Endodermal cell (in vitro differentiated cells): ENCODE measurements at places on chromosomes 4 and X.
A peak's percentile ranks its signal among the peaks of the same experiment; 100 is the strongest.

GRCh38 chr4:185304541-185304940 lies 91.2 kb downstream of the LRP2BP start:
- DNase-seq, result no peak
- peaks cover 13% of the 10 kb centered on the region for H3K4me1 ChIP-seq
- H3K36me3 ChIP-seq, result peaks cover 14% of the 10 kb centered on the region
- H3K27me3 ChIP-seq, result no peaks in the 10 kb centered on the region
- no peak overlapping the region for H3K27ac ChIP-seq

DNA sequence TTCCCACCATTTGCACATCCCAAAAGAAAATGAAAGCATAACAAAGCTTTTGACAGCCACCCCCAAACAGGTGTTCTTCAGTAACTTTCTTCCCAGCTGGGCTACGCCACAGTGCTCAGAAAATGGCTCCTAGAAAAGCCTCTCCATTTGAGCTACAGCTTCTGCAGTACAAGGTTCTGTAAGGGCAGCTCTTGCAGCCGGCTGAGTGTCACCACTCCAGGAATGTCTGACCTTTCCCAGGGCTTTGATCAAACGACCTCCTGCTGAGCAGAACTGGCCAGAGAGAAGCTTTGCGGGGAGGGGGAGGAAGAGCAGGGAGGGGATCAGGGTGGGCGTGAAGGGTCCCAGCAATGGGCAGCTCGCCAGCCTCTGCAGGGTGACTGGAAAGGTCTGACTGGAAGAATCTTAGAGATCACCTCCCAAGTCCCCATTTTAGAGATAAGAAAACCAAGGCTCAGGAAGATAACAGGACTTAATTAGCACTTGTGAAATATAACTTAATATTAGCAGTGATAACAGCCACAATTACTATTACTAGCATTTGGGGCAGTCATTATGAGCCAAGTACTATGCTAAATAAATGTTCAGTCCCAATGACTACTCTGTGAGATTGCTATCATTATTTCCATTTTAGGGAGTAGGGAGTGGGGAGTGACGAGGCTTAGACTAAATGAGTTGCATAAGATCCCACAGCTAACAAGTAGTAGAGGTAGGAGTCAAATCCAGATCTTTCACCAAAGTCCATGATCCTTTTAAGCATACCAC lies 51.1 kb downstream of the LEF1 start:
- no peaks in the 10 kb centered on the region for H3K36me3 ChIP-seq
- H3K27ac ChIP-seq, result no peak overlapping the region
- peak; percentile 93 for DNase-seq

GRCh38 chr4:141133146-141133998 lies at the start of gene RNF150:
Gene RNF150 (minus strand): TSS chr4:141133469.
- H3K4me3 ChIP-seq, result peak within 1 kb of the TSS; percentile 88
- H3K27ac ChIP-seq, result peak within 1 kb of the TSS; percentile 16
- peaks cover 7% of the 10 kb centered on the region for H3K4me1 ChIP-seq
- no peaks in the 10 kb centered on the region for H3K36me3 ChIP-seq
- peaks cover 40% of the 10 kb centered on the region for H3K27me3 ChIP-seq

GRCh38 chr4:35538807-35539206 lies 705.5 kb downstream of the ARAP2 start:
- DNase-seq, result no peak
- no peaks in the 10 kb centered on the region for H3K4me1 ChIP-seq
- no peak overlapping the region for H3K4me3 ChIP-seq
- no peaks in the 10 kb centered on the region for H3K27me3 ChIP-seq
- no peak overlapping the region for H3K27ac ChIP-seq

DNA sequence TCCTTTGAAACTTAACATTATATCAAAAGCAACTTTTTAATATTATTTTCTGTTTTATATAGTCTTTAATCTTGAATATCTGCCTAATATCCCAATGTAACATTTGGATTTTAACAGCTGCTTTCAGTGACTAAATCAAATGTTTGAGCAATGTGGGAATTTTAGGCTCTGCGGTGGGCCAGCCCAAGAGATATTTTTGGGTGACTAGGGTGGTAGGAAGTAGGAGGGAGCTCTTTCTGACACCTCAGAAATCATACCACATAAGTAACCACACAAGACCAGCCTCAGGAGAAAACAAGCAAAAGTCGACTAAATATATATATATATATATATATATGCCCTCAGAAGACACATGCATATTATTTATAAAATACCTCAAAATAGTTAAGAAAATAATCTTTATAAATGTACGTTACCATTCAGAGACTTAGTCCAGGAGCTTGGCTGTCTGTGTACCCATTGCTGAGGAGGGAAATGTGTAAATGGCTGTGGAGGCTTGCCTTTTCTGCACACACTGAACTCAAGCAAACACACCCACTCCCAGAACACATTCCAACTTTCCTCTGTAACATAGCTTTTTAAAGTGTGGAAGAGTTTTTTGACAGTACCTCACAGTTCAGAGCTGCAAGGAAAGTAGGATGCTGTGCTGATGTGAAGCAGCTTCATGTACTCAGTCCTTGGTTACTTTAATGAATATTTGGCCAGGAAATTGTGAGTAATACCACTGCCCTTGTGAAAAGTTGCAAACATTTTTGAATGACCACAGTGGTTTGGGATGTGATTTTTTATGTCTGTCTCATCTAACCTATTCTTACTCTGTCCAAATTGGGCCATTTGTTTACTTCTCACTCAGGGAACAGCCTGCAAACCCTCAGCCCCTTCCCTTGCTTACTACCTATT lies at the start of gene RTL3:
RTL3 (minus strand) TSS at position 484 of the 900 bp plus-strand sequence. CDS start 908 bp downstream, outside the sequence.
- no peak within 1 kb of the TSS for H3K27ac ChIP-seq
- no peaks in the 10 kb centered on the region for H3K27me3 ChIP-seq
- H3K36me3 ChIP-seq, result no peaks in the 10 kb centered on the region
- H3K4me1 ChIP-seq, result no peaks in the 10 kb centered on the region
- DNase-seq, result no peak
- no peak within 1 kb of the TSS for H3K4me3 ChIP-seq

DNA sequence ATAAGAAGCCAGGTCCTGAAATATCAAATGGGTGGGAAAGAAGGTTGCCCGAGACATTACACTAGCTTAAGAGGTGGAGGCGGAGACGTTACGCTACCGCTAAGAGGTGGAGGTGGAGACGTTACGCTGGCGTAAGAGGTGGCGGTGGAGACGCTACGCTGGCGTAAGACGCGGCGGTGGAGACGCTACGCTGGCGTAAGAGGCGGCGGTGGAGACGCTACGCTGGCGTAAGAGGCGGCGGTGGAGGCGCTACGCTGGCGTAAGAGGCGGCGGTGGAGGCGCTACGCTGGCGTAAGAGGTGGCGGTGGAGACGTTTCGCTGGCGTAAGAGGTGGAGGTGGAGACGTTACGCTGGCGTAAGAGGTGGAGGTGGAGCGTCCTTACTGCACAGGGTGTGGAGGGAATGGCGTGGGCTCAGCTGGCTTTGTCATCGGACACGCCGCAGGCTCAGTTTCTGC lies 12.8 kb downstream of the CYP4V2 start:
- H3K27ac ChIP-seq, result no peak overlapping the region
- no peaks in the 10 kb centered on the region for H3K4me1 ChIP-seq
- H3K36me3 ChIP-seq, result no peaks in the 10 kb centered on the region
- H3K27me3 ChIP-seq, result no peaks in the 10 kb centered on the region
- DNase-seq, result no peak

- peaks cover 3% of the 10 kb centered on the region for H3K4me1 ChIP-seq
- no peaks in the 10 kb centered on the region for H3K27me3 ChIP-seq
- DNase-seq, result no peak
Observed at GRCh38 chr4:169665046-169665737, 44.8 kb downstream of the CLCN3 start.

GRCh38 chrX:53115550-53115874 lies 21.6 kb downstream of the KANTR start:
- DNase-seq, result no peak
- no peaks in the 10 kb centered on the region for H3K4me1 ChIP-seq
- no peak overlapping the region for H3K27ac ChIP-seq
- H3K27me3 ChIP-seq, result no peaks in the 10 kb centered on the region
- no peak overlapping the region for H3K4me3 ChIP-seq

- H3K4me3 ChIP-seq, result no peak overlapping the region
- DNase-seq, result no peak
- H3K27ac ChIP-seq, result no peak overlapping the region
- no peaks in the 10 kb centered on the region for H3K36me3 ChIP-seq
- H3K27me3 ChIP-seq, result no peaks in the 10 kb centered on the region
Observed at GRCh38 chrX:30275498-30275897, 28.6 kb downstream of the MAGEB1 start.

DNA sequence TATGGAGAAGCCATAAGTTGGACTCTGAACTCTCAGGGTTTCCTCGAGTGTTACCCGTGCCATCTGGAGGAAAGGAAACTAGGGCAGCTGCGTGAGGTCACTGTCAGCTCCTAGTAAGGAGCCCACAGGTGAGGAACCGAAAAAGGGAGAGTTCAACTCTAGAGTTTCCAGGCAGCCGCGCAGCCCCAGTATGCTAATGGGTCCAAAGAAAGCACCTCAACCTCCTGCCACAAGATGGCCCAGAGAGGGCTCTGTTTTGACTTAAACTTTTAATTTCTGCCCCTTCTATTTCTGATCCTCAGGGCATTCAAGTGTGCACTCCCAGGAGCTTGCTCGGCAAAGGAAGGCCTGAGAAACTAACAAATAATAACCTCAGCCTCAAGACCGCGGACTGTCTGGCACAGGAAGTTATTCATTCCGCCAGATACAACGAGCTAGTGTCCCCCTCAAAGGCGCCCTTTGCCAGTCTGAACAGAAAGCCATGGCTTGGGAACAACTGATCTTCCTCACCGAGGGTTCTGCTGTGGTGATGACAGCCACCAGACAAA lies 13.9 kb downstream of the SCARB2 start:
- no peak overlapping the region for H3K27ac ChIP-seq
- no peaks in the 10 kb centered on the region for H3K4me1 ChIP-seq
- no peak overlapping the region for H3K4me3 ChIP-seq

DNA sequence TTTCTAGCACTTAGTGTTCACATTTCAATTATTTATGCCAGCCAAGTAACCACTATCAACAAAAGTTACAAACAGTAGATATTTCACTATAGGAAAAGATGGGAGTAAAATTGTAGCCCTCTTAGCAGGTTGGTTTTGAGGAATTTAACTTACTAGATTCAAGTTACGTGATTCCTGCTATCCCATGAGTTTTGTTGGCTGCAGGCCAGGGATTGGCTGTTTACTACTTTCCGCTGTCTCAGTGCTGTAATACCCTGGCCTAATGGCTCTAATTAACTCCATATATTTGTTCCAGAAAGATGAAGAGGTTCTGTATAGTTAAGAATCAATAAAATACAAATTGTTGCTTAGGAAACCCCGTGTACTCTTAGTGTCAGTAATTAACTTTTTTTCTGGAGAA lies 55.5 kb upstream of the MAGED1 start:
- DNase-seq, result no peak
- no peak overlapping the region for H3K27ac ChIP-seq
- no peak overlapping the region for H3K4me3 ChIP-seq
- H3K36me3 ChIP-seq, result no peaks in the 10 kb centered on the region

DNA sequence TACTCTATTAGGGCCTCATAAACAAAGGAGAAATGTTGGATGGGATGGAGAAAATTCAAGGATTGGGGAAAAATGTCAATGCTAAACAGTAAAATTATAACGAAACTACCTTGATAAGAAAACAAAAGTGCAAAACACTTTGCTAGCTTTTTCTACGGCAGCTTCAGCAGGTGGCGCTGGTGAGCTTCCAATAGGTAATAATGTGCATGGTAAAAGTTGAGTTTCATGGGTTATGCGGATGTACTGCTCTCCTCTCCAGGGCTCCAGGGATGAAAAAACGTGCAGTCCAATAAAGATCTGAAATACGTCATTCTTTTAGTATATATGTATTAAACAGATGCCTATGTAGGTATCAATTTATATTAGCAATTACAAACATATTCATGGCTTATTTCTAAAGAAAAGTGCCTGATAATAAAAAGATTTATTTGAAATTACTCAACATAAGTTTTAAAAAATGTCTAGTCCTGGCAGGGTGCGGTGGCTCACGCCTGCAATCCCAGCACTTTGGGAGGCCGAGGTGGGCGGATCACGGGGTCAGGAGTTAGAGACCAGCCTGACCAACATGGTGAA lies 239.6 kb downstream of the GRXCR1 start:
- H3K27me3 ChIP-seq, result no peaks in the 10 kb centered on the region
- no peak overlapping the region for H3K27ac ChIP-seq
- no peak overlapping the region for H3K4me3 ChIP-seq
- H3K4me1 ChIP-seq, result no peaks in the 10 kb centered on the region
- peak; percentile 86 for DNase-seq
- H3K36me3 ChIP-seq, result no peaks in the 10 kb centered on the region

GRCh38 chr4:113513382-113513781 lies 248.2 kb downstream of the CAMK2D start:
- H3K27ac ChIP-seq, result no peak overlapping the region
- peaks cover 4% of the 10 kb centered on the region for H3K4me1 ChIP-seq
- no peak for DNase-seq
- peaks cover 65% of the 10 kb centered on the region for H3K36me3 ChIP-seq
- H3K27me3 ChIP-seq, result no peaks in the 10 kb centered on the region

- H3K27me3 ChIP-seq, result no peaks in the 10 kb centered on the region
- no peak overlapping the region for H3K27ac ChIP-seq
- DNase-seq, result no peak
- no peaks in the 10 kb centered on the region for H3K4me1 ChIP-seq
- no peak overlapping the region for H3K4me3 ChIP-seq
Observed at GRCh38 chrX:101230636-101231035, 11.1 kb downstream of the DRP2 start.

DNA sequence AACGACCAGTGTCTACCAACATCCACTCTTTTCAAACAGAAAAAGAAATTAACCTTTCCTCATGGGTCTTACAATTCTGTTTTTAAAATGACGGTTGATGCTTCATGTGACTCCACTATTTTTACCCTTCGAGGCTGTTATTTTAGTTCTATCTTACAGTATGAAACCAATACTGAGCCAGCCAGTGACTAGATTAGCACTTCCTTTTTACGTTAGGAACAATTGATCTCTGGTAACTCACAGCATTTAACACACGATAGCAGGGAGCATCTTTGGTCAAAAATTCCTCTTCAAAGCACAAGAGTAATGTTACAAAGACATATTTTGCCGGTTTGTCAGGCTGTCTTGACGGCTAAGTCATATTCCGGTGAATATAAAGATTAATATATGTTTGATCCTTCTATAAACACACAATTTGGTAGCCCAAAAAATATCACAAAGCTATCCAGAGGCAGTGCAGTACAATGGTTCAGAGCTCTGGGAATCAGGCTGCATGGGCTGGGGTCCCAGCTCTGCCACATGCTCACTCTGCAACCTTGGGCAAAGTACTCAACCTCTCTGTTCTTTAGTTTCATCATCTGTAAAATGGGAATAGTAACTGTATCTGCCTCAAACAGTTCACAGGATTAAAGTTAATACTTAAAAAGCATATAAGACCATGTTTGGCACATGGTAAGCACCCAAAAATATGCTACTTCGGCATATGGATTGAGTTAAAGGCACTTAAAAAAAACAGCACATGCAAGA lies 62.9 kb upstream of the TXK start:
- no peaks in the 10 kb centered on the region for H3K27me3 ChIP-seq
- H3K4me1 ChIP-seq, result no peaks in the 10 kb centered on the region
- H3K36me3 ChIP-seq, result no peaks in the 10 kb centered on the region
- no peak for DNase-seq
- no peak overlapping the region for H3K4me3 ChIP-seq
